ENCODE measurements at places on chromosomes 6 and 20.

- DNase-seq = no peak
These were observed 887 bp downstream of the GABBR1 start for GRCh38 chr6:29631860-29632731.

DNA sequence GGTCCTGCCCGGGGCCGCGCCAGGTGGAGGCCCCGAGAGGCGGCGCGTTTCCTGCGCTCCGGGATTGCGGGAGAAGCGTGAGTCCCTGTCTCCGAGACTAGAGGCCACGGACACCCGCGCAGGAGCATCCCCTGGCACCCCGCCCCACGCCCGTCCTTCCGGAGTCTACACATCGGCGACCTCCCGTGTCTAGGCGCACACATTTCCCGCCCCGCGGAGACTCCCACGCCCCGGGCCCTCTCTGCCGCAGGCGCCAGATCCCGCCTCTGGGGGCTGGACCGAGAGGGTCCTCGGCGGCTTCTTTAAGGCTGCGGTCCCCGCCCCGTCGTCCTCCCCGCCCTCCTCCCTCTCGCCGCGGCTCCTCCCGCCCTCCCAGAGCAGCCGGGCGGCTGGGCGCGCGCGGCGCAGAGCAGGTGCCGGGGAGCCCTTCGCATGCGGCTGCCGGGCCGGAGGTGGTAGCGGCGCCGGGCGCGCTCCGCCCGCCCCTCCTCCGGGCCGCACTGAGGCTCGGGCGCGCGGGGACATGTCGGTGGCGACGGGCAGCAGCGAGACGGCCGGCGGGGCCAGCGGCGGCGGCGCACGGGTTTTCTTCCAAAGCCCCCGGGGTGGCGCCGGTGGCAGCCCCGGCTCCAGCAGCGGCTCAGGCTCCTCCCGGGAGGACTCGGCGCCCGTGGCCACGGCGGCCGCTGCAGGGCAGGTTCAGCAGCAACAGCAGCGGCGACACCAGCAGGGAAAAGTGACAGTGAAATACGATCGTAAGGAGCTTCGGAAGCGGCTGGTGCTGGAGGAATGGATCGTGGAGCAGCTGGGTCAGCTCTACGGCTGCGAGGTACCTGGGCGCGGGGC is at the start of gene PPP1R14C:
TSS of gene PPP1R14C (plus strand) at position 375 of the 846 bp plus-strand sequence. CDS start at position 524, 149 bp downstream.
- no peak for DNase-seq

GRCh38 chr6:111721753-111722154 is 116.1 kb upstream of the TRAF3IP2 start:
- DNase-seq = peak; percentile 62

DNA sequence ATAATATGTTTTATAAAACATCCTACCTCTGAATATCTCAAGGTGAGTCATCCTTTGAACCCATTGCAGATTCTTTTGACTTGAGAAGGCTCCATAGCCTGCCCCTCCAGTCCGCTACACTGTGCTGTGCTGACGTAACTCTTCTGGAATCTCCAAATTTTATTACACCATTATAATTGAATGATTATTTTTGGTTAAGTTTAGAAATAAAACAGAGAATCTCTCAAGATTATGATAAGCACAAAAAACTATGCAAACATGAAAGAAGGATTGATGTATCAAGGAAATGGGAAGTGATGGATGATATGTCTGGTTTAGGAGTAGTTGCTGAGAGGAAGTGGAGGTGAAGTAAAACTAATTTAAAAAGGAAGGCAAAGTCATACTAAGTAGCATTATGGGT is 1021.3 kb downstream of the HACE1 start:
- no peak for DNase-seq

DNA sequence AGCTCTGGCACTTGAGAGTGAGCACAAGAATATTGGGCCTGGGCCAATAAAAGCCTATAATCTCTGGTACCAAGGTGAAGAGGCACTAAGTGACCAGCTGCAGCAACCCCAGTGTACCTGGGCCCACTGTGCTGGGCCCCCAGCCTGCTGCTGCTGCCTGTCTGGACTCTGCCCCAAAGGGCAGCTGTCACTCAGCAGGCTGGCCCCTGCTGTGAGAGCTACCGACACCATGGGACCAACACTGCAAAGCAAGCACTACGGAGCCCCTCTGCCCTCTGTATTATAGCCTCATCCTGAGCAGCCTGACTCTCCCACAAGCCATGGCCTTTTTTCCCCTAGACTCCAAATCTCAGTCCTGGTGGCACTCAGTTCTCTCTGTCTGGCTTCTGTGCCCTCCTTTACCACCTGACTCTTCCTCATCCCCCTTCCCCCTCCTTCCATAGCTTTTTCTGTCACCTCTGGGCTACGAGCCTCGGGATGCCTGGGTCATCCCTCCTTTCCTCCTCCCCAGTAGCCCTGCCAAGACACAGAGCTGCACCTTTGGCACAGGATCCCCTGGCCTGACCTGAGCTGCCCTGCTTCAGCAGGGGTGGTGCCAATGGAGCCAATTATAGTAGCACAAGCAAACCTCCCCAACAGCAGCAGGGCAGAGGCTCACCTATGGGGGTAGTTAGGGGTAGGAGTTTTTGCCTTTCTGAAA is 14.2 kb downstream of the RRP36 start:
- DNase-seq = no peak

- no peak for DNase-seq
These were observed 5.8 kb downstream of the ANGPT4 start for GRCh38 chr20:910132-910869.

DNA sequence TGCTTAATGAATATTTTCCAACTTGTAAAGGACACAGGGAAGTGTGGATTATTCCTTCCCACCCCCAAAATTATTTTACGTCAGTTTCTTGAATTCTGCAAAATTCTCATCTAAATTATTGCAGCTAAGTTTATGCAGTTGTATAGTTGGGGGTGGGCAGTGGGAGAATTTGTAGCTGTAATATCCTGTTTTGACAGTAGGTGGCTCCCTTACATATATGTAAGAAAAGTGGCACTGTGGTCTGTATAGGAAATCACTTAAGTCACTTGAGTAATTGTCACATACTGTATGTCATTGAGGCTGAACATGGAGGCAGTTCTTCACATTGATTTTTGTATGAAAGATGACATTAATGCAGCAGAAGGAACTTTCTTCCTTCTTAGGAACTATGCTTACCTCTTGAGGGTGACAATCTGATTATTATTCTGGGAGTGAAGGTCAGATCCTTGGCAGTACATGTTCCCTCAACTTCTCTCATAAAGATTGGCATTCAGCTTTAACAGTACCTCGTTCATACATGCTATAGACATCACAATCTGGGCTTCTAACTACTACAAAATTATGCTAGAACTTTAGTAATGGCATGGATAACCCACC is 14.6 kb upstream of the CFAP206 start:
- DNase-seq = peak; percentile 84

- DNase-seq = no peak
These were observed 7.5 kb downstream of the CD109 start for GRCh38 chr6:73703466-73703865.

- peak; percentile 53 for DNase-seq
These were observed 284.1 kb upstream of the PLN start for GRCh38 chr6:118263921-118264486.

DNA sequence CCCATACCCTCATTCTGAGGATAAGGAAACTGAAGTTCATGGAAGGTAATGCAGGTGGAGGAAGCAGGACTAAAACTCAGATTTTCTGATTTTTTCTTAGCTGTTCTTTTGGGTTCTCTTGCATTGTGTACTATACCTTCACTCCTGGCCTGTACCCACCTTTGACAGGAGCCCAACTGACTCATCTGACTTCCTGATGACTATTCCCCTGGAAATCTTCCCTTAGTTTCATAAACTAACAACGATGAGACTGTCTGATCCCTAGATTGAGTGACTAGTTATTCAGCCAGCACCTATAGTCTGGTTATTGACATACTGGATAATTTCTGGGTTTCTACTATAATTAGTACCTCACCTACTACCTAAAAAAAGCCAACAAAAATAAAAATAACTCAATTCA is 10.1 kb downstream of the CRYBG1 start:
- no peak for DNase-seq

DNA sequence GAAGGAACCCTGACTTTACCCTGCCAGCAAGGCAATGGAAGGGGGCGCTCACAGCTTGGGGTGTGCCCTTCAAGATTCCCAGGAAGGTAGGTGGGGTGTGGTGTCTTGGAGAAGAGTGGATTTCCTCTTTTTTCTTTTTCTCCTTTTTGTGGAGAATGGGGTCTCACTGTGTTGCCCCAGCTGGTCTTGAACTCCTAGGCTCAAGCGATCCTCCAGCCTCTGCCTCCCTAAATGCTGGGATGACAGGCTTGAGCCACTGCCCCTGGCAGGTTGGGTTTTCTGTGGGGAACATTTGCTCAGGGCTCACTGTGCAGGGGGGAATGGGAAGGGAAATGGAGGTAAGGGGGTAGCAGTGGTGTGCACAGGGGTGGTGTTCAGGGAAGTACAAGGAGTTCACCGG is 4.0 kb upstream of the ZNF341 start:
- no peak for DNase-seq

DNA sequence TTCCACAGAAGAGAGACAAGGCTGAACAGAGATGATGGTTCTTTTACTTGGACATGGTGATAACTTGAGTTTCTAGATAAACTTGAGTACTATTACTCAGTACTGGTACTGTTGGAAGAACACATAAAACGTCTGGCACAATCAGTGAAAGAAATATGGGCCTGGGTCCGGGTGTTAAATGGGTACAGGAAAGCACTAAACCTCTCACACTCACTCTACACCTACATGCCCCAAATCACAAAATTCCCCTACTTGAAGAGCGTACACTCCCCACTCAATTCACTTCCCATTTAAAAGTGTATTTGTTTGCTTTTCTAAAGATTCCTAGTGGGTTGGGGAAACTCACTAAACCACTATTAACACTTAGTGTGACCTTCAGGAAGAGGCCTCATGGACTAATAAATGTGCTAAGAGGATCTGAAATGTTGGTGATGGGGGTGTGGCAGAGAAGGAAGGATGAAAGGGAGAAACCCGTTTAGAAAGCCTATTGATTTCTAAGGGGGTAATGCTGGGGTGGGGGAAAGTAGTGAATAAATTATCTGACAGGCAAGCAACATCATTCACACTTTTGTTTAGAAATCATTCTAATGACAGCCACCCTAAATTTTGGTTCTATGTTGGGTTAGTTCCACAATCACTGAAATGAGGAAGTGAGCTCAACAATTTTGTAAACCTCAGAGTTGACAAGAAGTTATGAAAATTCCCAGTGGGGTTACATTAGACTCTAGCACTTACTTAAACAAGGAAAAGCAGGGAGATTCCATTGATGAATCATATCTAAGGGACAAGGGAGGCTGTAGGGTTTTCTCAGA is 222.6 kb upstream of the MARCKS start:
- peak; percentile 63 for DNase-seq

GRCh38 chr6:141443668-141444289 is 688.9 kb upstream of the GJE1 start:
- DNase-seq = no peak

DNA sequence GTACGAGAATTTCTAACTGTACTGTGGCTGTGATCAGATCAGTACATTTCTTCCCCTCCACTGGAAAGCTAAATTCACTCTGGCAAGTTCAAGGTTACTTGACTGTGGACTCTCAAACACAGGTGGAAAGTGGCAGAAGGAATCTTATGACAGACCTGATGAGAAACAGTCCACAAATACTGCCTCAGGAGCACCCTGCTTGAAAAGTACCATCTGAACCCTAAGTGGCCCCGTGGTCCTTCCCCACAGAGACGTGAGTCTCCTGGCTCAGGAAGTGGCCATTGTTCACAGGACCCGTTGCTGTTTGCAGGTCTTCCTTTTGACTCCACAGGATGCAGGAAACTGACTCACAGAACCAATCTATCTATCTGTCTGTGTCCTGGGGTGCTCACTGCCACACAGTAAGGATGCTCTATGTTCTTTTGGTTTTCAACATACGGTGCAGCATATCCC is 47.5 kb upstream of the NHSL1 start:
- DNase-seq = peak; percentile 59

DNA sequence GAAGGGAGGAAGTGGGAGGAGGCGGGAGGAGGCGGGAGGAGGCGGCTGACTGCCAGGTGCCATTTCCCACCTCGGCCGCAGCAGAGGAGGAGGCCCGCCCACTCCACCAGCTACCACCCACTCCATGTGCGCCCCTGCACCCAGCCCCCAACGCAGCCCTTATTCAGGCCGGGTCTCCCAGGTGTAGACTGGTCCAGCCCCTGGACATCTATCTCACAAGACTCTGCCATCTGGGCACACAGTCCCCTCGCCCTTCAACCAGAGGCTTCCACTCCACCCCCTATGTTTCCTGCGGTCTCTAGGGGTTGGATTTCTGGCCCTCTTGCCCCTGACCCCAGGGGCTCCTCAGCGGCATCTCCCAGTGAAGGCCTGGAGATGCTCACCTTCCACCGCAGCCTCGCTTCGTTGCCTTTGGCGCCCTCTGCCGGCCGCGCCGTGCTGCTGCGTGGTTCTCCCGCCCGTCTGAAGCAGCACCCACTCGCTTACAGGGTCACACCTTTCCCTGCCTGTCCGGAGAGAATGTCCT is 32.6 kb upstream of the FAM83D start:
- peak; percentile 70 for DNase-seq

GRCh38 chr20:40630713-40631112 is 58.3 kb downstream of the MAFB start:
- peak; percentile 12 for DNase-seq

DNA sequence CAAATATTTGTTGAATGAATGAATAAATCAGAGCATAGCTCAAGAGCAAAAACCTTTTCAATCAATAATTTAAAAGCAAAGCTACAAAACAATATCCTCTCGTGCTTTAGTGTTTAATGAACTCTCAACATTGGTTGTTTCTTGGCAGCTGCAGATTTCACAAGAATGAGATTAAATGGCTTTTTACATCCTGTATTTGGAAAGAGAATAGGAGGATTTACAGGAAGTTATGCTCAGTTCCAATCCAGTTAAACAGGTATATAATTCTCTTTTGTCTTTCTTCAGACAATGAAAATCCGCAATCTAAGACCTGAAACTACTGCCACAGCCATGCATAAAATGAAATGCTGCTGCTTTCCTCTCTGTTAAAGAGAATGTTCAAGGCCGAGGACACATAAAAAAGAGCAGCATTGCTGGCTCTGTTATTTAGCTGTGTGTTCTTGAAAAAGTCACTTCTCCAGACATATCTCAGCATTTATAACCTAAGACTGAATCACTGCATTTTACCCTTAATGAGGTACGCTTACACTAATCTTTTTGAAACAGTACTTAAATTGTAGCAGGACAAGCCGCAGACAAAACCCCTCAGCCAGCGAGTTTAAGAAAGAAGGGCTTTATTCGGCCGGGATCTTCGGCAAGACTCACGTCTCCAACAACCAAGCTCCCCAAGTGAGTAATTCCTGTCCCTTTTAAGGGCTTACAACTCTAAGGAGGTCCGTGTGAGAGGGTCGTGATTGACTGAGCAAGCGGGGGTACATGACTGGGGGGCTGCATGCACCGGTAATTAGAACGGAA is 3.6 kb downstream of the C6orf52 start:
- peak; percentile 58 for DNase-seq
